ENCODE measurements at places on chromosomes 7 and 10. TPM values are rescaled to one million over a fixed set of nuclear protein-coding genes. Genes with fewer than 3 reads are reported as not detected.

Gene CTBP2
- 103 TPM for total RNA-seq

Gene ZNF746
- total RNA-seq, result 17.7 TPM

Gene GNG11
- total RNA-seq, result 34.6 TPM

Gene TMEM225B
- 1.2 TPM for total RNA-seq

Gene ACBD7
- 0.80 TPM for total RNA-seq

Gene PPRC1
- 56.6 TPM for total RNA-seq

Gene NPC1L1
- 0.03 TPM for total RNA-seq

Gene COL17A1
- 2.7 TPM for total RNA-seq

Gene ZNF438
- 1.9 TPM for total RNA-seq

Gene OR2A12
- total RNA-seq, result not detected

Gene RGR
- total RNA-seq, result not detected

Gene FXYD4
- not detected for total RNA-seq

Gene CTTNBP2
- total RNA-seq, result 0.53 TPM

Gene MSMB
- total RNA-seq, result not detected

Gene ERVW-1
- not detected for total RNA-seq

Gene NPY
- total RNA-seq, result not detected

Gene IL2RA
- not detected for total RNA-seq

Data from A549 treated with CORT108297 at 1 μM for 4 hours (cell line).